Liver (tissue), 10 donors: ENCODE measurements at places on chromosomes 16 and 17.

DNA sequence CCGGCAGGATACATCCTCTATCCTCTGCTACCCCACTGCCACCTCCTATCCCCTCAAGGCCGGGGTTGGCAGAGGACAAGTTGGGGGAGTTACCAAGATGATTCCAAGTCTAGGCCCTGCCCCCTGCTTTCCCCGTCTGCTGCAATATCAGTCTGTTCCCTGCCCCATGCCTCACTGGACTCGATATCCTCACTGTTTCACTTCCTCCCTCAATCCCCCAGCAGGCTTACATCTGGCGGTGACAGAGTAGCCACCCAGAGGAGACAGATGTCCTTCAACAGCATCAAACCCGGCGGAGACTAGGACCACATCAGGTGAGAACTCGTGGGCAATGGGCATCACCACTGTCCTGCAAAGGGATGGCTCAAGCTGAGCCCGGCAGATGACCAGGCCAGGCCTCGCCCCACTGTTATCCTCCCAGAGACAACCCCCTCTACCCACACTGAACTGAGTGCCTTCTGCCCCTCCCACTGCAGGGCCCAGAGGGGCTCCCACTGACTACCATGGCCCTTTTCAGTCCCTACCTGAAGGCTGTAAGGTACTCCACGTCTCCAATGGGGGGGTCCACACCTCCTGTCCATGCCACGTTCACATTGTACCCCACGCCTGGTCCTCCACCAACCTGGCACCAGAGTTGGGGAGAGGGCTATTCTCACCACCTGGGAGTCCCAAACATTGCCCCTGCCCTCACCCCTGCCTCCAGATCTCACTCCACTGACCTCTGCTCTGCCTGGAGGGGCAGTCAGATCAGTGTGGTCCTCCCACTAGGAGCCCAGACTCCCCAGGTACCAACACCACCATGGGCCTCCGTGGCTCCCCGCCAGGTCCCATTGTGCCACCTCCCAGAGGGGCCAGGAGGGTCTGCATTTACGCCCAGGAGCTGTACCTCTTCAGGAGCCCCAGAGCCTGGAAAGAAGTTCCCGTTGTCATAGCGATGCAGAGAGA lies 9.6 kb downstream of the G6PC3 start:
- no peak for DNase-seq

DNA sequence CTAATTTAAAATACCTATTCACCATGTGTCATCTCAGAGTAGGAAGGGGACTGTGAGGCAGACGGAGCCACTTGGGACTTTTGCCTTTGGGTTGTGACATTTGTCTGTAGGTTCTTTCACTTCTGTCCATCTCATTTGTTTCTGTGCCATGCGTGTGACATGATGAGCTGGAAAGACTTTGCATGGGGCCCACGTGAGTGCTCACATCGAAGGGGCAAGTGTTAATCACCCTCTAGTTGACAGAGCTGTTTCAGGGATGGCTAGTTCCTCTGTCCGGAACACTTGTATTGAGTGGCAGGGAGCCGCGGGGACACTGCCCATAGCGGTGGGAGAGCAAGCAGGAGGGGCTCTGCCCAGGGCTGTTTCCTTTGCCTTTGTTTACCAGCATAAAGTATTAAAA lies 112.0 kb downstream of the RPTOR start:
- DNase-seq, result no peak

DNA sequence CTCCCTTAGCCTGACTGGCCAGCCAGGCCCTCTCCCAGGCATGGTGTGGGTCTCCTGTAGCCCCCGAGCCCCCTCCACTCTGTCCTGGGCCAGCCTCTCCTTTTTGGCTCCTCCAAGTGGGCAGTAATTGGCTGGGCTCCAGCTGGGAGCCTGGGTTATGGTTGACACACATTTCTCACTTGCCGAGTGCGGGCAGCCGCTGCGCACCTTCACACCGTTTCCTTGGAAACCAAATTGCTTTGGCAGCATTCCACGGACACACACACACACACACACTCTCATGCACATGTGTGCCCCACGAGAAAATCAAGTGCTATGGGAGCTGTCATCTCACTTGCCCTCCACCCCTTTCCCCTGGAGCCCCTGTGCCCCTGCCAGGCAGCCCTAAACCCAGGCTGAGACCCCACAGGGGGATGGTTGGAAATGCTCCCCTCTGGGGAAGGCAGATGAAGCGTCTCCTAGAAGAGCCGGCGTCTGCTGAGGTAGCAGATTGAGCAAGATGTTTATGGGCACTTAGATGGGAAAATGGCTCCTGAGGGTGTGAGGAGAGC lies 402.7 kb upstream of the TNRC6C start:
- no peak for DNase-seq

- no peak for DNase-seq
These were observed 171.8 kb upstream of the FOXF1 start for GRCh38 chr16:86338403-86339115.

GRCh38 chr16:20137909-20138308 lies 64.2 kb upstream of the GPR139 start:
- no peak for DNase-seq

DNA sequence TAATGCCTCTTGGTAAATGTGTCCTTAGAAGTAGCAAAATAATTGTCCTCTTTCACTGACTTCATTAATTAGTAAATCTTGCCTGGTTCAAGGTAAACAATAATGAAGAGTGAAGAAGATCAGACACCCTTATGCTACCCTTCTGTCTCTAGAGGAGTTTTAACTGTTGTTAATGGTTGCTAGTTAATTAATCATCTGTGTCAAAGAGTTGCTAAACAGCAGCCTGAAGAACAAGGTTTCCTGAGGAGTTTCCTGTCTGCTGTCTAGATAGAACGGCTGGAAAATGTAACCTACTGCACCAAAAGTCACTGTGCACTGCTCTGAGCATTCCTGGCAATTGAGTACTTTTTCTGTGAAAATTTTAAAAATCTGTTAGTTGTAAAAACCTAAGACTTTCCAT lies 131.3 kb downstream of the NLK start:
- DNase-seq, result no peak

GRCh38 chr17:66633317-66633965 lies 201.5 kb upstream of the CACNG5 start:
- DNase-seq, result no peak

GRCh38 chr16:473046-474043 lies 47.9 kb downstream of the RAB11FIP3 start:
- no peak for DNase-seq

GRCh38 chr16:52568495-52568894 lies 21.6 kb upstream of the TOX3 start:
- DNase-seq, result no peak

DNA sequence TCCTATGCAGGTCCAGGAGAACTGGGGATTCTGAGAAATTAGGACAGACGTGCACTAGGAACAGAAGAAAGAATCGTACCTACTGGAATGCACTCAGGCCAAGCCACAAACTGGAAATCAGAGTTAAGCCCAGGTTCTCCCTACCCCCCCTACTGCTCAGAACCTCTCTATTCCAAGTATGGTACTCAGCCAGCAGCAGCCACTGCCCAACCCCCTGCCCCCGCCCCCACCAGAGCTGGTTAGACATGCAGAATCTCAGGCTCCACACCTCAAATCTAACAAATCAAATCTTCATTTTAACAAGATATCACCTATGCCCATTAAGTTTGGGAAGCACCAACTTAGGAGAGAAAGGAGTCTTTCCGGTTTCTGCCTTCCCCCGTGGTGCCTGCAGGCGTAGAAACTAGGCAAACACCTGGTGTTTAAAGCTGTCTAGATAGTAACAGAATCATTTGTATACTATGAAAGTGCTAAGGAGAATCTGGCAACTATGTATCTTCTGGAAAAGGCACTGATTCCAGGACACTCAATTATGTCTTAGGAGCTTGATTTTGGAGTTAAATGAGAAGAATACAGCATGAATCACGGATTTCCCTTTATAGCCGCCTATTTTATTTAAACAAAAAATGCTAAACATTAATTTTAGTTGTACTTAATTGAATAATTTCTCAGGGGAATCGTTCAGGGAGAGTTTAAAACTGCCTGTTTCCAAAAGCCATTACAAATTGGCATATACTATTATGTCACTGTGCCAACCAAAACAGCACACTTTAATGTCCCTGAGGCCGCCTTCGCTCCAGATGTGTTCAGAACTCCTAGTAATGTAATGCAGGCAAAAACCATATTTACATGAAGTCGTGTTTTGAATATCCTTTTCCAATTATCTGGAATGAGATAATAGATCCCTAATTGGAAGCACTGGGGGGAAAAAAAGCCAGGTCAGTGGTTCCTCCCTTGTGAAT lies 166.5 kb downstream of the STX8 start:
- no peak for DNase-seq

DNA sequence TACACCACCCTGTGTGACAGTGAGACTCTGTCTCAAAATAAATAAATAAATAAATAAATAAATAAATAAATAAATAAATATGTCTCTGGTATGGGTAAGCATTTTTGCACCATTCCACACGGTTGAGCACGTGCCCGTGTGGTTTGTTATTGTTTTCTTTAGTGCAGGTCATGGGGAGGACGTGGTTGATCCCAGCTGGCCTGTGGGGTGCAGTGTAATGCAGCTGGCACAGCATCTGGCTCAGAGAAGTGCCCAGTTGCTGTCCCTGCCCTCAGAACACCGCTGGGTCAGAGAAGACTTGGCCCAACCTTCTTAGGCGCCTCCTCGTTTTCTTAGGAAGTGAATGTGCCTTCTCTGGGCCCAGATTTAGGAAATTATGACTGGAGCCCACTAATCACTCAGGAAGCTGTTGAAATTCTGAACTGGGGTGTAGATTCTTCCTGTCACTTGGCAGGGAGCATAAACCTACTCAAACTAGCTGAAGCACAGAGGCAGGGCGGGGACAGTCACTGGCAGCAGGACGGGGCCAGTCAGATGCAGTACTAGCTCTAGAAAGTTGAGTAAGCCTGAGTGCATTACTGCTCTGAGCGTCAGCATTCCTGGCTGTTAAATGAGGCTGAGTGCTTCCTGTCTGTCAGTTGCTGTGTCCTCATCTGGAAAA lies 85.9 kb downstream of the SNX29 start:
- DNase-seq, result no peak

DNA sequence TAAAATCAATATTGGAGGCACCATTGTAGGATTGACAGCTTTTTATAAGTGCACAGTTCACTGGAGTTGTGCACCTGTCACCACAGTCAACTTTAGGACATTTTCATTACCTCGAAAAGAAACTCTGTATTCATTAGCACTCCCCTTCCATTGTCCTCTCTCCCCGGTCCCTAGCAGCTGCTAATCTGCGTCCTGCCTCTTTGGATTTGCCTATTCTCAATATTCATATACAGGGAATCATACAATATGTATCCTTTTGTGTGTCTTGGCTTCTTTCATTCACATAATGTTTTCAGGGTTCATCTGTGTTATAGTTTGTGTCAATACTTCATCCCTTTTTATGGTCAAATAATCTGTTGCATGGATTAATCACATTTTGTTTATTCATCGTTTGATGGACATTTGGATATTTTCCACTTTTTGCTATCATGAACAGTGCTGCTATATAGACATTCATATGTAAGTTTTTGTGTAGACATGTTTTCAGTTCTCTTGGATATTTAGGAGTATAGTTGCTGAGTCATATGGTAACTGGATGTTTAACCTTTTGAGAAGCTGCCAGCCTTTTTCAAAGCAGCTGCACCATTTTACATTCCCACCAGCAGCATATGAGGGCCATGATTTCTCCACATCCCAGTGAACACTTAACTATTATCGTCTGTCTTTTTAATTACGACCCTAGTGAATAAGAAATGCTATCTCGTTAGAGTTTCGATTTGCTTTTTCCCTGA lies 9.8 kb downstream of the DNAJA3 start:
- no peak for DNase-seq

DNA sequence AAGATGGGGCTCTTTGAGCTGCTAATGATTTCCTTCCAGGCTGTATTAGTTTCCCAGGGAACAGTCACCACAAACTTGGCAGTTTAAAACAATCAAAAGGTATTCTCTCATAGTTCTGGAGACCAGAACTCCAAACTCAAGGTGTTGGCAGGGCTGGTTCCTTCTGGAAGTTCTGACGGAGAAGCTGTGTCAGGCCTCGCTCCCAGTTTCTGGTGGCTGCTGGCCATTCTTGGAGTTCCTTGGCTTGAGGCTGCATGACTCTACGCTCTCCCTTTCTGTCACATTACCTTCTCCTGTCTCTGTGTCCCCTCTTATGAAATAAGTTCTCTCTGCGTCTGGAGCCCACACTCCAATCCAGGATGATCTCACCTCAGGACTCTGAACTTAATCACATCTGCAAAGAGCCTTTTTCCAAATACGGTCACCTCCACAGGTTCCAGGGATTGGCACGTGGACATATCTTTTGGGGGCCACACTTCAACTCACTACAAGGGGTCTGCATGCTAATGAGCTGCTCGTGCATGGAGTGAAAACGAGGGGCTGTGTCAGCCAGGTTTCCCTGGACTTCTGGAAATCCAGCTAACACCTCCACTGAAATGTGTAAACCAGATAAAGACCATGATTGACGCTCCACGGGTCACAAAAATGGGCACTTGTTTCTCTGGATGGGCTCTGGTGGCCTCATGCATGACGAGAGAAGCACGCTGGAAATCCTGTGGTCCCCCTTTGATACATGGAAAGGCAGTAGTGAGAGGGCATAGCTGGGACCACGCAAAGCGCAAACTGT lies 78.3 kb downstream of the DYNLRB2 start:
- no peak for DNase-seq

DNA sequence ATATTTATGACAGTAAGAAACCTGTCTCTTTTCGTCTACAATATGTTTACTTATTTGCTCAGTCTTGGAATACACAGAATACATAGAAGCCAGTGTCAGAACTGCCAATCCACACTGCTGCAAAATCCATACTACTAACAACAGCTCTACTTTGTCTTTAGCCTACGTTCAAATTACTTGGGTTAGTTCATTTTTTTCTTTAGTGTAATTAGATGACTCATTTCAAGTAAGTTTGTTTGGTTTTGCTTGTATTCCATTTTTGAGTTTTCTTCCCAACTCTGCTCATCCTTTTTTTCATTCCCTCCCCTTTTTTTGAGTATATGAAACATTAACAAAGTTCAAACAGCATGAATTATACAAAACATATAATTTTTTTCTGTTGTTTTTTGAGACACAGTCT lies 16.9 kb downstream of the CMC2 start:
- no peak for DNase-seq

DNA sequence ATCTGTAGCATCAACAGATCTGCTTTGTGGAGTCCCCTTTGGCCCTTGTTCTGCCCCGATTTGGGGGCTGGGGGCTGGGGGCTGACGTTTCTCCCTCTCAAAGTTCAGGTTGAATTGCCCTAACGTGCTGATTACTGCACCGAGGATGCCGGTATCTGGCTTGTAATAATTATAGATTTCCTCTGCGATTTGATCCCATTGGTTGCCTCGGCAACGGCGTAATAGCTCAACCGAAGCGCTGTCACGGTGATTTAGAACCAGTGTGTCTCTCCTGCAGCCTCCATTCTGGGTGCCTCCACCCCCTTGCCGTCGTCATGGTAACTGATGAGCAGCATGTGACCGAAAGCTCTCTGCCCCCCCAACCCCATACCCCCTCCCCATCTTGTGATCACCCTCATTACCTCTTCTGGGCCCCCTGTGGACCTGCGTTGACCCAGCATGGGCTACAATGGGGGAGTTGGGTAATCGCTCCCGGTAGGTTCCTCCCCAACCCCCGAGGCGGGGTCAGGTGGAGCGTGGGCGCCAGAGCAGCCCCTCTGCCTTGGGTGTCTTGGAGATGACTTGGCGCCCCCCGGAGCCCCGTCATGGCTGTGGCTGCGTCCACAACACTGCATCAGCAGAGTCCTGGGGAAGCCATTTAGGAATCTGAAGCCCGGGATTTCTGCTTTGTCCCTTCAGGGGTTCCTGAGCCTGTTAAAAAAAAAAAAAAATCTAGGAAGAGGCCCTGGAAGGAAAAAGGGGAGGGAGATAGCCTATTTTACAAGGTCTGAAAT lies 38.4 kb downstream of the ABAT start:
- DNase-seq, result no peak

GRCh38 chr17:40818733-40819527 lies 3.5 kb downstream of the KRT10 start:
- peak; percentile 85 for DNase-seq
